ENCODE measurements at places on chromosomes 12 and 14. TPM values are rescaled to one million over a fixed set of nuclear protein-coding genes. Genes with fewer than 3 reads are reported as not detected.

- no peaks in the 10 kb centered on the region for H3K4me1 ChIP-seq
- no peak for DNase-seq
- H3K36me3 ChIP-seq = no peaks in the 10 kb centered on the region
- no peaks in the 10 kb centered on the region for H3K27me3 ChIP-seq
Observed at GRCh38 chr14:85131226-85131922, 398.6 kb upstream of the FLRT2 start.

DNA sequence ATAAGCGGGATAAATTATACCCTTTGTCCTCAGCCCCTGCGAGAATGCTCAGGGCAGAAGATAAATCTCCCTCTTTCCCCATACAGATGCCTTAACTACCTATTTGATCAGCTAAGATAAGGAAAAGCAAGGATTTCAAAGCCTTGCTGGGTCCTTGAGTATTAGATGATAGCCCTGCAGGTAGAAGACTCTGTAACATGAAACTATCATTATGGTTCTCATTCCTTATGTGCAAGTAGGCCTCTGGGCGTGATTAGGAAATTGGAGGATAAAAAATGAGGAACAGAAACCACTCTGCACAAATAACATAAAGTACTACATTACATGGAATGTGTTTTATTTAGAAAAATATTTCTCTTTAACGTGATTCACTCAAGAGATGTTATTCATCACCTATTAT is 14.5 kb upstream of the WDR89 start:
- peaks cover 5% of the 10 kb centered on the region for H3K4me1 ChIP-seq
- no peak for DNase-seq
- H3K4me3 ChIP-seq = no peak overlapping the region
- no peaks in the 10 kb centered on the region for H3K27me3 ChIP-seq
- no peak overlapping the region for H3K27ac ChIP-seq

PPM1H gene
- 0.38 TPM for total RNA-seq

DNA sequence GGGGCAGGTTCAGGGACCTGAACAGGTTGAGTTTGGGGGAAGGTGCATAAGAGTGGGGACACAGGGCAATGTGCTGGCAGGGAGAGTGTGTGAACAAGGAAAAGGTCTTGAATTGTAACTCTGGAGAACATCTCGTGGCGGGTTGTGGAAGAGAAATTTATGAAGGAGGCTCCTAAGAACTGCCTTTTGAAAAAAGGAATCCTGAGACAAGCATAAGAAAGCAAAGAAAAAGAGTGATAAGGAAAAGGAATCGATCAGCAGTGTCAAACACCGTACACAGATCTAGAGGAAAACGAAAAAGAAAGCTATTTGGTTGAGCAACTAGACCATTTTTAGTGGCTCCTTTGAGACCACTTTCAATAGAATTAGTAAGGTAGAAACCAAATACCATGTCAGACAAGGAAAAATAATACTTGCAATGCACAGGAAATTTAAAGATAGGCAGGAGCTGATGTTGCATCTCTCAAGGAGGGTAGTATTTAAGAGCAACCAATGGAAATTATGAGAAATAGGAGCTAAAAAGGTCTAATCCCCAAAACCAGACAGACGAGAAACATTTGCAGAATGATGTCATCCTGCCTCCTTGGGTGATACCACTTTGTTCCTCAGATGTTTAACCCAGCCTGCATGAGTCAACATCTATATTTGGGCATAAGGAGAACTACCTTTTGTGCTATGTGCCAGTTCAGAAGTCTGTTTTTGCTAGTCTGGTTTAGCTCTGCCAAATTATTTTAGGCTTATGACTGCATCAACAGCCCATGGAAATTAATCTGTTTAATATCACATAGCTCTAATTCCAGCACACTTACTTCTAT is 64.5 kb upstream of the STK38L start:
- no peaks in the 10 kb centered on the region for H3K36me3 ChIP-seq
- no peak for DNase-seq
- H3K4me1 ChIP-seq = peaks cover 10% of the 10 kb centered on the region
- H3K27me3 ChIP-seq = peaks cover 15% of the 10 kb centered on the region
- no peak overlapping the region for H3K27ac ChIP-seq

VTI1B gene
- 76.6 TPM for total RNA-seq

Measured in natural killer cell treated with Interleukin-12 subunit alpha and Interleukin-12 subunit beta and Interleukin-15 and Interleukin-18, amount 100 ng/mL, for 72 hours (primary cell).